ENCODE measurements at places on chromosomes 7 and 10. TPM values are rescaled to one million over a fixed set of nuclear protein-coding genes. Genes with fewer than 3 reads are reported as not detected.

GRCh38 chr7:151061213-151062110 lies 2.1 kb downstream of the SLC4A2 start:
- DNase-seq, result no peak

The SCART1 gene
- 0.10 TPM for total RNA-seq

DNA sequence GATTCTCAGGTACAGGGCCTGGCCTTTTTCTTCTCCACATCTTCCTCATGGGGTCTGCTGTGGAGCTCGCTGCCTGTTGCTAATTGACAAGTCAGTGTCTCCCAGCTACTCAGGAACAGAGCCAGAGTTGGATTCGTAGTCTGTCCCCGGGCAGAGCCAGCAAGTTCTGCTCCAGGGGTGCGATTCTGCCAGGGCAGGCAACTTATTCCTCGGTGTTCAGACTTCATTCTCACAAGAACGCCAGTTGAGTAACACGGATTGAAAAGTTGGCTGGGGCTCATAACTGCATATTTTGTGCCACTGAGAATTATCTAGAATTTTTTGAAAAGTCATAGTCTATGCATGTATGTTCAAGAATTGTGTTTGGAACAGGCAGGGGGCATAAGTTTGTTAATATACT lies 336.7 kb upstream of the NPVF start:
- DNase-seq, result no peak

- DNase-seq, result no peak
Observed at GRCh38 chr10:59088912-59089573, 87.4 kb upstream of the PHYHIPL start.

The FKBP14 gene
- total RNA-seq, result 31.1 TPM

The LIPM gene
- not detected for total RNA-seq

The BLNK gene
- not detected for total RNA-seq

GRCh38 chr10:23976275-23976674 lies 232.7 kb upstream of the KIAA1217 start:
- DNase-seq, result no peak

GRCh38 chr7:46133072-46133471 lies 212.0 kb upstream of the IGFBP3 start:
- peak; percentile 34 for DNase-seq

The NAPEPLD gene
- total RNA-seq, result 5.8 TPM

The UPK3BL1 gene
- total RNA-seq, result 6.4 TPM

The SPDYE9 gene
- total RNA-seq, result not detected

The ATRNL1 gene
- total RNA-seq, result 0.12 TPM

- no peak for DNase-seq
Observed at GRCh38 chr7:100885440-100886141, 3.9 kb downstream of the UFSP1 start.

DNA sequence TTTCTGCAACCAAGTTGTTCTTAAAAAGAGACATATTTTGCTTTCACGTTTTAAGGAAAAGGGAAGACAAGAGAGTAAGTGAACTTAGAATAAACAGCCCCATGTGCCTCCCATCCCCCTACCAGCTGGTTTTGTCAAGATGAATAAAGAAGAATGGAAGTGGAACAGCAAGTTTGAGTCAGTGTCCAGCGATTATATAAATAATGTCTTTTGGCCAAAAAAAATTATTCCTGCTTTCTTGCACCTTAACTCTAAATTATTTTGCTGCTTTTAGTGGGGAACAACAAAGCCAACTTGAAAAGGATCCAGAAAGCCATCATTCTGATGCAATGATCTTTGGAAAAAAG lies 82.4 kb upstream of the TRIL start:
- no peak for DNase-seq

The COL17A1 gene
- total RNA-seq, result 2.6 TPM

DNA sequence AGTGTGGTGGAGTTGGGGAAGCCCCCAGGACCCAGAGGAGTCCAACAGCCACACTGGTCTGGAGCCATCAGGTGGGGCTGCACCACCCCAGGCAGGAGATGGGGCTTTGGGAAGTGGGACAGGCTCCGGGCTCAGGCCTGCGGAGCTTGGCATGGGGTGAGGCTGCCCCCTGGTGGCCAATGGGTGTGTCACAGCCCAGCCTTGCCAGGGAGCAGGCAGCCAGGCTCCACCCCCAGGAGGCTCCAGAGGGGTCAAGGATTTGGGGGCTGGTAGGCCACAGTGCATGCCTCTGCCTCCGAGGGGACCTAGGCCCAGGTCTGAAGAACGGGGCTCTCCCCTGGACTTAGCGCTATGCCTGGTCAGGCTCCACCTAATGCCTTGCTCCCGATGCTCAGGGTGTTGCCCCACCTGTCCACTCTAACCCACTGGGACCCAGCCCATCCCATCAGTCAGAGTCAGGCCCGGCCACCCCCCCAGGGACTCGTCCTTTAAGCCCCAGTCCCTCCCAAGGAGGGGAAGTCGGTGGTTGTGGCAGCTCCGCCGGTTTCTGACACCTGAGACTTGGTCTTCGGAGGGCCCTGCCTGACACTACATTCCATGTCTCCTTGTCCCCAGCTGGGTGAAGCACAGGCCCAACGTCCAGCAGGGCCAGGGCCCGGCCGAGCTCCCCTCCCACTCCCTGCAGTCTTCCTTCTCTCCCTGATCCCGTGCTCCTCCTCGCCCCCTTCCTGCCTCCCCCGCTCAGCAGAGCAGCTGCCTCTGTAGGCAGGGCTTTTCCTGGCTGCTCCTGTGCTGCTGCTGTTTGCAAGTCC lies 11.3 kb upstream of the SAMD8 start:
- peak; percentile 42 for DNase-seq

DNA sequence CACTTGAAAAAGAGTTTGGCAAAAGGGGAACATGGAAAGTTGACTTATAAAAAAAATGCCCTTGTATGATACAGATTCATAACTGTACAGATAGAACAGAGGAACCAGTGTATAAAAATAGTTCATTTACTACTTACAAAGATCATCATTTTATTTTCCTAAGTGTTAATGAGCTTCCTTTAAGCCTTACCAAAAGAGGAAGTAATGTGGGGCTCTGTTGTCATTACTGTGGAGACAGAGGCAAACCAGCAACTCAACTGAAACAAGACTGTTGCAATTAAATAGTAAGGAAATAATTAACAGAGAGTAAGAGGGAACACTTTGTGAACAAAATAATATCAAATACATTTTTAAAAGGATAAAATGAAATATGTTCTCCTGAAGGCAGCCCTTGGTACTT lies 526.2 kb upstream of the ADARB2 start:
- no peak for DNase-seq

- DNase-seq, result peak; percentile 9
Observed at GRCh38 chr10:119291223-119291900, 84.0 kb downstream of the GRK5 start.

GRCh38 chr7:100864263-100864845 lies 2.8 kb upstream of the TRIP6 start:
- no peak for DNase-seq

The VSTM2A gene
- total RNA-seq, result not detected

The PSPH gene
- 82.3 TPM for total RNA-seq

DNA sequence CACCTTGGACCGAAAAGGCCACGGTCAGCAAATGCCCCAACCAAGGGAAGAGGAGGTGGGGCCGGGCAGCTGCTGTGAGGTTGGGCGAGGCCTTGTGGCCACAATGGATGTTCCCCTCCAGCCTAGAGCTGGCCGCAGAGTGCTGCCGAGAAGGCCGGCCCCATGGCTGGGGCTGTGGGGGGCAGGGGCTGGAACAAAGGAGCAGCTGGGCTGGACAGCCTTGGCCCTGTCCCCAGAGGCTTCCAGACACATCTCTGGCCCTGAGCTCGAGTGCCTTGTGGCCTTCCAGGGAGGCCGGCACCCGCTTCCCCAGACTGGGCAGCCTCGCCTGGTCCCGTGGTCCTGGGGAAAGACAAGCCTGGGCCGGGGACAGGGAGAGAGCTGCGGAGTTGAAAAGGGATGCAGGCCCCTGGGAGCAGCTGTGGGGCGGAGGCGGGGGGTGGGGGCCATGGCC lies 88.0 kb downstream of the PDGFA start:
- peak; percentile 54 for DNase-seq

- no peak for DNase-seq
Observed at GRCh38 chr7:75704928-75705327, 33.8 kb downstream of the HIP1 start.

DNA sequence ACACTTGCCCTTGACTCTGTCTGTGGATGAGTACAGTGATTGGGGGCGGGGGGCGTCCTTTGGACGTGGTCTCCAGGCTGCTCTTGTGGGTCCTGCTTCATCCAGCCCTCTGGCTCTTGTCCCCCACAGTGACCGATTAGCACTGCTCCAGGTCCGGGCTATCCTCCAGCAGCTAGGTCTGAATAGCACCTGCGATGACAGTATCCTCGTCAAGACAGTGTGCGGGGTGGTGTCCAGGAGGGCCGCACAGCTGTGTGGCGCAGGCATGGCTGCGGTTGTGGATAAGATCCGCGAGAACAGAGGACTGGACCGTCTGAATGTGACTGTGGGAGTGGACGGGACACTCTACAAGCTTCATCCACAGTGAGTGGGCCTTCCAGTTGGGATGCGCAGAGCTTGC lies 18.3 kb downstream of the TACR2 start:
- no peak for DNase-seq

GRCh38 chr7:99843808-99844207 lies 16.0 kb downstream of the CYP3A43 start:
- peak; percentile 11 for DNase-seq

GRCh38 chr7:23129036-23129435 lies 23.5 kb downstream of the KLHL7 start:
- no peak for DNase-seq

DNA sequence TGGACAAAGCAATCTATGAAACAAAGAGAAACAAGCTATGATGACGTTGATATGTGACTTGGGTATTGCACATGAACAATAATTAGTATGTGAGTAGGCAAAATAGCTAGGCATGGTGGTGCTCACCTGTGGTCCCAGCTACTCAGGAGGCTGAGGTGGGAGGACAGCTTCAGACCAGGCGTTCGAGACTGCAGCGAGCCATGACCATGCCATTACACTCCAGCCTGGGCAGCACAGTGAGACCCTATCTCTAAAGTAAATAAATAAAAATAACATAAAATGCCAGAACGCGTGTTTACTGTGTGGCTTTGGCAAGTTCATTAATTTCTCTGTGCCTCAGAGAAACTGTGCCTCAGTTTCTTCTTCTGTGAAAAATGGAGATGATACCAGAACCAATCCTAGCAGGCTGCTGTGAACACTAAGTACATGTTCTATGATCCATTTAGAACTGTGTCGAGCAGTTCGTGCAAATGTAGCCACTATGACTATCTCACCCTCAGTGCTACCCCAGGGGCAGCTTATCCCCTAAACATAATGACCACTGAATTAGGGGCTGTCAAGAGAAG lies 9.3 kb upstream of the TNS3 start:
- DNase-seq, result no peak

- DNase-seq, result no peak
Observed at GRCh38 chr10:79250259-79250658, 97.0 kb upstream of the PPIF start.

- DNase-seq, result peak; percentile 67
Observed at GRCh38 chr10:24821986-24822385, 98.3 kb upstream of the ARHGAP21 start.

DNA sequence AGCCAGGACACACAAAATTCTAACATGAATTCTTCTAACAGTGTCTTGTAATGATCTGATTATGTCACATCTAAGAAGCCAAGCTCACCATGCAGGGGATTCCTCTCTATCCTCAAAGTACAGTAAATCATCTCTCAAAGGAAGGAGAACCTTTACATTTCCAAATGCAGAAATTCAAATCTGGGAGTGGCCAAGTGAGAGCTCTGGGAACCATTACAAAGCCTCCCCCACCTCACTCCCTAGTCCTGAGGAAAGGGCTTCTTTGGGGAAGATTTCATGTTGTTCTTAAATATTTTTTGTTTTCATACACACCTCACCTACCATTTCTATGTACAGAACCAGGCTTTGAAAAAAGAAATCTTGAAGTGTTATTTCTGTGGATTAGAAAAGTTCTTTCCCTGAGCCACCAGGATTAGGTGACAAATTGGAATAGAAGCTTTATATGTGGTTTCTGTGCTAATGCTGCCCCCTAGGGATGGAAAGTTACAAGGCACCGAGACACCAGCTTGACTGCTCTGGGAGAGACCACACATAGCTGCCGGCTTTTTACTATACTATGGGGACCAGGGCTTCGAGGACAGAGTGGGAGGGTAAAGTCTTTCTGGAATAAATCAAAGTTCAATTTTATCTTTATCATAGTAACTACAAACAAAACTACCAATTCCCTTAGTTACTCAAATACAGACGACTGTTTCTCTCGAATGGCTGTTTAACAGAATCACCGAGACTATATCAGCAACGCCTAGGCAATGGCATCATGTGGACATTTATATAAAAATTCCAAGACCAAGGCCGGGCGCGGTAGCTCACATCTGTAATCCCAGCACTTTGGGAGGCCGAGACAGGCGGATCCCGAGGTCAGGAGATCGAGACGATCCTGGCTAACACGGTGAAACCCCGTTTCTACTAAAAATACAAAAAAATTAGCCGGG lies 116.1 kb downstream of the RNF216 start:
- peak; percentile 79 for DNase-seq

GRCh38 chr10:127043301-127043700 lies 138.1 kb downstream of the DOCK1 start:
- DNase-seq, result no peak

The POM121 gene
- total RNA-seq, result 4.5 TPM

The PLA2G12B gene
- not detected for total RNA-seq

- DNase-seq, result peak; percentile 27
Observed at GRCh38 chr10:11757454-11757820, 15.3 kb downstream of the ECHDC3 start.

GRCh38 chr10:92742331-92743228 lies 52.8 kb downstream of the HHEX start:
- no peak for DNase-seq

The CAMK2G gene
- 16.0 TPM for total RNA-seq

DNA sequence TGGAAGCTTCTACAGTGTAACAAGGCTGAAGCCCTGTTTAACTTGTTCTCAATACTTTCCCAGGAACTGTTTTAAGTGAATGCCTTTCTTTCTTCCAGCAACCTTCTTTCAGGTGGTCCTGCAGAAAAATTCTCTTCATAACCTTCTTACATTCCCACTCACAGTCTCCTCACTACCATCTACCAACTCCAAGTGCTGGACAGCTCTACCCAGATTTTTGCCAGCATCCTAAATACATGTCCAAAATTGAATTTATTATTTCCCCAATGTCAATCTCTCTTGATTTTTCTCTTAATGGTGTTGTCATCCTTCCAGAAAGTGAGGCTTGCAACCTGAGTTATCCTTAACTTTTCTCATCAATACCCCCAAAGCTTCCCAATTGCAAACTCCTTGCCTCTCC lies 48.2 kb downstream of the CFAP70 start:
- DNase-seq, result no peak

The CRPPA gene
- 2.8 TPM for total RNA-seq

The FFAR4 gene
- total RNA-seq, result not detected

- DNase-seq, result no peak
Observed at GRCh38 chr7:105131033-105131656, 117.1 kb downstream of the KMT2E start.

GRCh38 chr7:12851841-12852240 lies 164.4 kb downstream of the ARL4A start:
- no peak for DNase-seq

All from RPMI7951 (cell line).